CD4-positive, alpha-beta T cell treated with Interleukin-4 for 1 hour (primary cell): ENCODE measurements at places on chromosomes 1 and 21.
A peak's percentile ranks its signal among the peaks of the same experiment; 100 is the strongest.

DNA sequence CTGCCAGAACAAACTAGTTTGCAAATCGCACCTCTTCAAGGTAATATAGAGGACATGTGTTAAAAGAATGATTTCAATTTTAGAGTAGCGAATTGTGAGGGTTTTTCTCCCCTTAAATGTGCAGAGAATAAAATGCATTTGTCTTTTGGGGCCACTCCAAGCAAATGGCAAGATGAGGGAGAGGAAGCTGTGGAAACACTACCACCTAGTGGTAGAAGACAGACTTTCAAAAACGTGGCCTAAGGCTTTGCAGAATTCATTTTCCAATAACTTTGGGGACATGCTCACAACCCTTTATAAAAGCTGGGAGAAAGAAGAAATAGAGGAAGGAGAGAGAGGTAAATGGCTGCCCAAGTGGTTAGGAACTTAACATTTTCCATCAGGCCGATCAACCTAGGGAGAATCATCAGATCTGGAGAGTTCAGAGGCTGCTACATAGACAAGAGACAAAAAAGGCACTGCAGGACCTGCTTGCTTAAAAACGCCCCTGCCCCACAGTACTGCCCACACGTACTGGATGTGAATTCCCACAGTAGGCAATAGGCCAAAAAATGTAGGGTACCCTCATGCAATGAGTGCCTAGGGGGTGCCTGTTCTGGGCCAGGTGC is 15.7 kb upstream of the RCAN1 start:
- peak; percentile 18 for DNase-seq

DNA sequence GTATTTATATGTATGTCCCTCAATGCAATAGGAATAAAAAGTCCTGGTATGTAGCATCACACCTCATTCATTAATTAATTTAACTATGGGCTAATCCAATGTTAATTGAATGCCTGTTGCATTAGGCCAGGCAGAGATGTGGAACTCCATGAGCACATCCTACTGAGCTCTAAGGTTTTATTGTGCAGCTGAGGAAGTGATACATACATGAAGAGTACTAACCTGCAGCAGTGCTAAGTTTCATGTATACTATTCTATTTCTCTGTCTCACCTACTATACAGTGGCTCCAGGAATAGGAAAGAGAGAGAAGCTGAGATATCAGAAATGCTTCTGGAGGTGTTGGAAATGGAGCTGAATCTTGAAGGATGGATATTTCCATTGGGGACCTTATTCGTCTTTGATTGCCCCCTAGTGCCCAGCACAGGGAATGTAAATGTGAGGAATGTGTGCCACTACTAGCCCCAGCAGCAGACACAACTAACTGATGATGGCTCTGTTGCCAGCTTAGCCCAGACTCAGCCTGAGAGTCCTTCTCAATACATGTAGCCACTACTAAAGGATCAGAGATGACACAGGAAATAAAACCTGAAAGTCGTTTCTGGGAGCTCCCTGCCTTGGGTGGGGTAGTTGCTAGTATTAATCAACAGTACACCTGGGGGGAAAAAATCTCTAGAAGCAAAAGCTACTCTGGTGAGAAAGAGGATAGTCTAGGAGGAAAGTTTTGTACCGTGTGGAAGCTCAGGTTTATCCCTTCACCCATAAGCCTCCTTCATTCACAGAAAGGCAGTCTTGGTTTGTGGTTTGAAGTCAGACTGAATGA is 173.3 kb upstream of the FOXD3 start:
- DNase-seq = no peak

DNA sequence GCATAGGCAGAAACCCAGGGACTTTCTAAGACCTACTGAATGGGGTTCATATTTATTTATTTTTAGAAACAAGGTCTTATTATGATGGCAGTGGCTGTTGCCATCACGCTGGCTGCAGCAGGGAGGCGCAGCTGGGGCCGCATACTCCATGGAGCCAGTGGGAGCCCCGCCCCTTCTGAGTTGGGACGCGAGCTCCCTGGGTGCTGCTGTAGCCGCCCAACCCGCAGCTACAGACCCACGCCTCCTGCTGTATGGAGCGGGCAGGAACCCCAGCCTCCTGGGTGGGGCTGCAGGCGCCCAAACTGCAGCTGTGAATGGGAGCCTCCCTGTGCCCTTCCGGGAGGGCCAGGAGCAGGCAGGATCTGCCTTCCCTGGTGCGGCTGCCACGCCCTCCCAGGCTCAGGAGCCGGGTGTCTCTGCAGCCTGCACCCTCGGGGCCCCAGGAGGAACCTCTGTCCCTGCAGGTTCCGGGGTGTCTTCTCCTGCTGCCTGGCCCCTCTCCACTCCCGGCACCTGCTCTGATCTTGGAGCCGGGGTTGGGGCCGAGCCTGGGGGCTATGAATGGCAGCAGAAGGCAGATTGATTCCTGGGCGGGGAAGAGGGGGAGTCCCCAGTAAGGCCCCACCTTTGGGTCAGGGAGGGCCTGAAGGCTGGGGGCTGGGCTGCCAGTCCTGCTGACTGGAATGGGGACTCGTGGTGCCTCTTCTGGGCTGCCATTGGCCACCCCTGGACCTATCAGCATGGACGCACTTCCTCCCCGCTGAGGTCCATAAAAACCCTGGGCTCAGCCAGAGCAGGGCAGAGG is 66.5 kb upstream of the LRRN2 start:
- no peak for DNase-seq

GRCh38 chr1:113917400-113918082 is 11.6 kb upstream of the HIPK1 start:
- DNase-seq = no peak

GRCh38 chr1:208433971-208434370 is 189.8 kb upstream of the PLXNA2 start:
- DNase-seq = no peak

DNA sequence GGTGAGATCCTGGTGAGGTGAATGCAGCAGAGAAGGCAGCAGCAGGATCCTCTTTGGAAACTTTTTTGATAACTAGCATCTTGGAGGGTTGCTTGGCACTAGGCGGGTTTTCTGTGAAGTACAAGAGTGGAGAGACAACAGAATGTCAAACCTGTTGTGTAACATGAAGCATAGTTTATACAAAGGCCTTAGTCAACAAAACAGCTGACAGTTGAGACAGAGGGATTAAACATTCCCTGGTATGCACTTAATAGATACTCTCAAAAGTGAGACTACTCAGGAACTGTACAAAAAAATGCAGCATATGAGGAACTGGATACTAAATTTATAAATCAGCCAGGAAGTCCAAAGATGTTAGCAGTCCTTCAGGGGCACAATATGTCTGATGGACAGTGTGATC is 16.4 kb upstream of the CCDC17 start:
- no peak for DNase-seq

DNA sequence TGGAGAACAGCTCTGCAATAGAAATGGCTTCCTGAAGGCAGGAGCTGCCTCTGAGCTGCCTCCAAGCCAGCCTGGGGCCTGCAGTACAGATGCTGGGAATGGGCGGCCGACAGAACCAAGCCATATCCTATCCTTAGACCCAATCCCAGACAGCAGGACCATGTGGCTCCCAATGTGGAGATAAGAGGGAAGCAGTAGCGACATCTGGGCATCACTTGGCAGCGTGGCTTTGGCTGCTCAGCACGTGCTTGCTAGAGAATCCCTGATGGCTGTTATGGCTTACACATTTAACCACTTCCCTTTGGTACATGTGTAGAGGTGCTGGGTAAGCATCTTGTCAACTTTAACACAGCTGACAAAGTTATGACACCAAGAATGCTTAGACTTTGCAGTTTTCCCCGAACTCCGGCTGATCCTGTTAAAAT is 87.7 kb downstream of the MAN1C1 start:
- peak; percentile 46 for DNase-seq

GRCh38 chr1:163196449-163196787 is 6.3 kb downstream of the RGS5 start:
- DNase-seq = no peak

DNA sequence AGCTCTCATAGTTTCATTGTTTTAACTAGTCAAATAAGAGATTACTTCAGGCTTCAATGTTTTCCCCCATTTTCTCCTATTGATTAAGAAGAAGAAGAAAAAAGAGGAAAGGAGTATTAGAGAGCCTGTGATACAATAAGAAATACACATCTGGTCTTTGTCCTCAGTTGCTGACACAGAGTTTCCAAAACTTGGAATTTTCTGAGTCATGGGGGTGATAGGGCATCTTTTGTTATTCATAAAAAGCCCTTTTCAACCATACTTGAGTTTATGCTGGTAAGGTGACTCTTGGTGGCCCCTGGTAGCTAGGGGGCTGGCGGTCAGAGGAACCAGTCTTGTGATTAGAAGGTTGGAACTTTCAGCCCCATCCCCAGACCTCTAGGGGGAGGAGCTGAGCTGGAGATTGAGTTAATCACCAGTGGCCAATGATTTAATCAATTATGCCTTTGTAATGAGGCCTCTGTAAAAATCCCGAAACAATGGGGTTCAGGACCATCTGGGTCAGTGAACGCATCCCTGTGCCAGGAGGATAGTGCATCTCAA is 28.9 kb upstream of the KLF18 start:
- DNase-seq = no peak

GRCh38 chr1:78255846-78256245 is 210.1 kb downstream of the GIPC2 start:
- no peak for DNase-seq

GRCh38 chr1:226882631-226883409 is 12.4 kb downstream of the PSEN2 start:
- peak; percentile 14 for DNase-seq

GRCh38 chr21:31556662-31557061 is 102.8 kb upstream of the SOD1 start:
- no peak for DNase-seq

GRCh38 chr1:156987715-156988114 is 57.8 kb downstream of the ARHGEF11 start:
- DNase-seq = no peak

DNA sequence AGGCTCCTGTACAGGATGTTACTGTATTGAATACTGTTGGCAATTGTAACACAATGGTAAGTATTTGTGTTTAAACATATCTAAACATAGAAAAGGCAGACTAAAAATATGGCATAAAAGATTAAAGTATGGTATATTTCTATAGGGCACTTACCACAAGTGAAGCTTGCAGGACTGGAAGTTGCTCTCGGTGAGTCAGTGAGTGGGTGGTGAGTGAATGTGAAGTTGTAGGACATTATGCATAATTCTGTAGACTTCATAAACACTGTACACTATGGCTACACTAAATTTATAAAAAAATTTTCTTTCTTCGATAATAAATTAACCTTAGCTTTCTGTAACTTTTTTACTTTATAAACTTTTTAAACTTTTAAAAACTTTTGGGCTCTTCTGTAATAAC is 13.7 kb upstream of the TRIM62 start:
- DNase-seq = no peak

DNA sequence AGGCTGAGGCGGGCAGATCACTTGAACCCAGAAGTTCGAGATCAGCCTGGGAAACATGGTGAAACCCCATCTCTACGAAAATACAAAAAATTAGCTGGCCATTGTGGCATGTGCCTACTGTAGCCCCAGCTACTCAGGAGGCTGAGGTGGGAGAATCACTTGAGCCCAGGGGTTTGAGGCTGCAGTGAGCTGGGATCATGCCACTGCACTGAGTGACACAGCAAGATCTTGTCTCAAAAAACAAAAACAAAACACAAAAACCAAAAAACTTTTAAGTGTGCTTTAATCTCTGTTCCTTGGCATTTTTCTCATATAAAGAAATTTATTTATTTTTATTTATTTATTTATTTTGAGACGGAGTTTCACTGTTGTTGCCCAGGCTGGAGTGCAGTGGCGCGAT is 208.2 kb downstream of the URB2 start:
- DNase-seq = no peak

DNA sequence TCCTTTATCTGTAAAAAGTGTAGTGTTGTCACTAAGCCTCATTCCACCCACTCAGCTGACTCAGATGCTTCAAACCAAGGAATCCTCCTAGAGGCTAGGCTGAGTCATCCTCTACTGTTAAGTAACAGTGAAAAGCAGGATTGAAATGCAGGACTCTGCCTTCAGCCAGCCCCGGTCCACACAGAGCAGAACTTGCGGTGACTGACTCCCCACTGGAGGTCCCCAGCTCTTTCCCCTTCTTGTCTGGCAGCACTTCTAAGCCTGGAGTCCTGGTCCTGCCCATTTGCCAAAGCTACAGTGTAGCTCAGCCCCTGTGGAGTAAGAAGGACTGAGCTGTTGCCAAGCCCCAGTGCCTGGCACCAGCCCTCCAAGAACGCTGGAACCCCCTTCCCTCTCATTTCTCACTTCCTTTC is 1.7 kb downstream of the RAB7B start:
- DNase-seq = peak; percentile 53

DNA sequence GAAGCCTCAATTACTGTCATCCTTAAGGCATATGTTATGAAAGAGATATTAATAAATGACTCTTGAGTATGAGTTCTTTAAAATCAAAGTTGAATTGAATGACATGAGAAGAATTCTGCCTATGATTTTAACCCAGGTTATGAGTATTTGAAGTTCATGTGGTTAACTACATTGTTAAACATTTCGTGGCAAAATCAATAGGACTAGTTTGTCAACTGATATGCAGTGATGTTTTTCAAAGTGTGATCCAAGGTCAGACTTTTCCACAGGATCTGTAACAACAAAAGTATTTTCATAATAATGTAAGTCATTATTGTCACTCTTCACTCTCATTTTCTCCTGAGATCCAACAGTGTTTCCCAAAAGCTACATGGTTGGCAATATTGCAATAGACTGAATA is 189.5 kb downstream of the DENND1B start:
- no peak for DNase-seq

GRCh38 chr1:78229344-78229743 is 183.6 kb downstream of the GIPC2 start:
- DNase-seq = no peak

GRCh38 chr1:110393691-110394492 is 3.1 kb upstream of the SLC16A4 start:
- DNase-seq = no peak

GRCh38 chr1:58607391-58607790 is 30.3 kb upstream of the TACSTD2 start:
- no peak for DNase-seq

GRCh38 chr1:147225193-147225730 is at the start of gene FMO5:
Gene FMO5, minus strand, starts transcription at chr1:147225339. Its CDS starts 310 bp downstream, at chr1:147225029.
- peak; percentile 44 for DNase-seq
